Small intestine (tissue), 16 donors: ENCODE measurements at places on chromosomes 2 and 18. TPM values are rescaled to one million over a fixed set of nuclear protein-coding genes. Genes with fewer than 3 reads are reported as not detected.

GRCh38 chr18:68418881-68419280 lies 296.0 kb downstream of the TMX3 start:
- H3K27ac ChIP-seq = no peak overlapping the region
- H3K4me3 ChIP-seq = no peak overlapping the region
- H3K27me3 ChIP-seq = no peaks in the 10 kb centered on the region

DNA sequence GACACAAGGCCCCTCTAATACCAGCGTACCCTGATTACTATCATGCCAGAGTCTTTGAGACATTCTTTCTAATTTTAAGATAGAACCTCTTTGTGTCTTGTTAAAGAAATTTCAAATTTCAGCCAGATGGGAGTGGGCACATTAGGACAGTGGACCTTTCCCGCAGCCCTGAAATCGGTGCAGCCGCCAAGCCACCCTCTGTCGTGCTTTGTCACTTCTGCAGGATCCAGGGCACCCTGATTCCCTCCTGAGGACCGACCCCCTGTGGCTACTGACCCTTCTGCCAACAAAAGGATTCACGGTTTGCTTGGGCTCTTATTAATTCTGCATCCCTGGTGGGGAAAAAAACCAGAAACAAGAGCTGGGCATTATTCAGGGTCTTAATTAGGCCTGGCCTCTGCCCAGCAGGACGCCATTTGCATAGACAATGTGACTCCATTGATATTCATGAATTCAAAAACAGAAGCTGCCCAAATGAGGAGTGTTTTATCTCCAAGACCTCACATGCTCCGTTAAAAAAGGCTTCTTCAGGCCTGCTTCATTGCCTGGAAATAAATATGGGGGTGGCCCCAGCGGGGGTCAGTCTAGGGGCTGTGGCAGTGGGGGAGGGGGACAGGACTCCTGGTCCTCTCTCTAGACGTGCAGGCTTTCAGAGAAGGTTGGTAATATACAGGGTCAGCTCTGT lies 116.9 kb downstream of the ALPK2 start:
- no peak overlapping the region for H3K27ac ChIP-seq
- DNase-seq = no peak
- H3K4me3 ChIP-seq = no peak overlapping the region
- H3K27me3 ChIP-seq = no peaks in the 10 kb centered on the region

GRCh38 chr18:32010124-32010721 lies 8.4 kb upstream of the RNF125 start:
- no peaks in the 10 kb centered on the region for H3K4me1 ChIP-seq
- DNase-seq = no peak
- no peaks in the 10 kb centered on the region for H3K36me3 ChIP-seq
- H3K27ac ChIP-seq = no peak overlapping the region
- no peaks in the 10 kb centered on the region for H3K27me3 ChIP-seq
- H3K4me3 ChIP-seq = no peak overlapping the region

DNA sequence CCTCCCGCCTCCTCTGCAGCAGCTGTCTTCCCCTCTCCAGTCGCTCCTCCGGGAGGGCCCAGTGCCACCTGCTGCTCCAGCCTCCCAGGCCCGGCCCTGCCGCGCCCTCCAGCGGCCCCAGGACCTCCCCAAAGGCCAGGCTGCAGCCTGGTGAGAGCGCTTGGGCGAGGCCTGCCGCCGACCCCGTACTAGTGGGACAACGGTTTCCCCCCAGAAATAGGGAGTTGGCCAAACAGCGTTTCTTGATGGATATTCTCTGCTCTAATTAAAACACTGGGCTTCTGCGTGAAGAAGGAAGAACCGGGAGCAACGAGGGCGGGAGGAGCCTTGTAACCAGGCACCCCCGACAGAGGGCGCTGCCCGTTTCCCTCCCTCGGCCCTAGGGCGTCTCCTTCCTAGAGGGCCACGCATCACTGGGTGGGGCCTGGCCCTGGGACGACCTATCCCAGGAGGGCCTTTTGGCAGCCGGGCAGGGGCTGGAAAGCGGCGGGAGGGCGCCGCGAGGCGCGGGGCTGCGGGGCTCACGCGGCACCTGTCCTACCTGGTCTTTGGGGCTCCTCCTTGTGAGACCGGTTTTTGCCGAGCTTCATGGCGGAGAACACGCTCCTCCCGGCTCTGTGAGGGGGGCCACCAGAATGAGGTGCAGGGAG lies 25.4 kb upstream of the OTOF start:
- H3K4me1 ChIP-seq = no peaks in the 10 kb centered on the region
- peak; percentile 94 for DNase-seq
- peak overlapping the region; percentile 41 for H3K4me3 ChIP-seq
- no peak overlapping the region for H3K27ac ChIP-seq
- no peaks in the 10 kb centered on the region for H3K36me3 ChIP-seq

- no peak overlapping the region for H3K4me3 ChIP-seq
- H3K4me1 ChIP-seq = no peaks in the 10 kb centered on the region
- H3K36me3 ChIP-seq = no peaks in the 10 kb centered on the region
- no peak overlapping the region for H3K27ac ChIP-seq
Observed at GRCh38 chr2:148832637-148833036, 42.4 kb upstream of the KIF5C start.

DNA sequence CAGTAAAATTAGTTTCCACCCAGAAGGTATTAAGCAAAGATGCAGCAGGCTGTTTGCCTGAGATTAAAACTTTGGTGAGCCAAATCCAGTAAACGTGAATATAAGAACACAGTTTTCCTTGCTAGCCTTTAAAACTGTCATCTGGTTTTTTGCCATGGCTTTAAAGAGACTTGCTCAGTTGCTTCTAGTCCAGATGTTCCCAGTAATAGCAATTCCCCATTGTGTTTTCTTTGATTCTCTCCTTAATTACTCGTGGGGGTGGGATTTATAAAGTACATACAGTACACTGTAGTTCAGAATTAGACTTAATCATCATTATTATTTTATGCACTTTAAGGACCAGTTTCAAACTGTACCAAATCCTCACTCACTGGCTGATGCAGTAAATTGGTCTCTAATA lies 303.5 kb upstream of the ZNF804A start:
- H3K4me1 ChIP-seq = no peaks in the 10 kb centered on the region
- no peak overlapping the region for H3K27ac ChIP-seq
- H3K36me3 ChIP-seq = no peaks in the 10 kb centered on the region
- no peaks in the 10 kb centered on the region for H3K27me3 ChIP-seq

- H3K36me3 ChIP-seq = peaks cover 3% of the 10 kb centered on the region
- H3K27ac ChIP-seq = peak within 1 kb of the TSS; percentile 95
- H3K27me3 ChIP-seq = no peaks in the 10 kb centered on the region
- peak; percentile 95 for DNase-seq
- H3K4me3 ChIP-seq = peak within 1 kb of the TSS; percentile 57
- H3K4me1 ChIP-seq = peaks cover 4% of the 10 kb centered on the region
Observed at GRCh38 chr2:189674374-189675112, at the start of gene ANKAR. Gene ANKAR (plus strand): TSS chr2:189674670. CDS start chr2:189676491, 1,821 bp downstream.

DNA sequence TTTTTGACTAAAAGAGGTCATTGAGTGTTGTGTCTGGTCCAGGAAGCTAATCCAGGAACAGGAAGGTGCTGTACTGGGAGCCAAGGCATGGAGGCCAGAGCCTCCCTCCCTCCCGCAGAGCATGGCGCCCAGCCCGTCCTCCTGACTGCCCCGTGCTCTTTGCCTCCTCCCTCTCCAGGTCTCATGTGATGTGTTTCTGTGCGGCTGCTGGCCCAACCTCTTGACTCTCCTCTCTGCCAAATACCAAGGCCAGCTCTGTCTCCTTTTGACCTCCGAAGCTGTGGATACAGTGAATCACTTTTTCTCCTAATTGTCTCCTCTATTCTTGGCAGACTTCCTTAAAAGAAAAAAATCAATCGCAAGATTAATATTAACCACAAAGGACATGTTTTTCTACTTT lies 284.1 kb downstream of the PHLPP1 start:
- H3K4me3 ChIP-seq = no peak overlapping the region
- DNase-seq = no peak
- no peak overlapping the region for H3K27ac ChIP-seq

DNA sequence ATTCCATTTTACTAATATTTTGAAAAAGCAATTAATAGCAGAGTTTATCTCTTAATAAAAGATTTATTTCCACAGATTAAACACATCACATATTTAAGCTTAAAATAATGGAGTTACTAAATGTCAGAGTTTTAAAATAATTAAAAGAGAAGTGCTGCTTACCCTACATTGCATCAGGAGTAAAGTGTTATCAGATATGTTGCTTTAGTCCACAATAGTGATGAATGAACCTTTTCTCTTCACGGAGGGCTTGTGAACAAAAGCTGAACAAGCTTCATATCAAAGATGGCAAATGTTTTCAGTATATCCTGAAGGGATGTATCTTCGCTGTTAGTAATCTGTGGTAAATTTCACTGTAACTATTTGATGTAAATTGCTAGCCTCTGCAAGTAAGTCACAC lies 69.4 kb upstream of the TTC27 start:
- H3K27ac ChIP-seq = no peak overlapping the region
- no peak for DNase-seq
- no peaks in the 10 kb centered on the region for H3K27me3 ChIP-seq
- H3K4me1 ChIP-seq = no peaks in the 10 kb centered on the region
- no peak overlapping the region for H3K4me3 ChIP-seq
- H3K36me3 ChIP-seq = peaks cover 3% of the 10 kb centered on the region

DNA sequence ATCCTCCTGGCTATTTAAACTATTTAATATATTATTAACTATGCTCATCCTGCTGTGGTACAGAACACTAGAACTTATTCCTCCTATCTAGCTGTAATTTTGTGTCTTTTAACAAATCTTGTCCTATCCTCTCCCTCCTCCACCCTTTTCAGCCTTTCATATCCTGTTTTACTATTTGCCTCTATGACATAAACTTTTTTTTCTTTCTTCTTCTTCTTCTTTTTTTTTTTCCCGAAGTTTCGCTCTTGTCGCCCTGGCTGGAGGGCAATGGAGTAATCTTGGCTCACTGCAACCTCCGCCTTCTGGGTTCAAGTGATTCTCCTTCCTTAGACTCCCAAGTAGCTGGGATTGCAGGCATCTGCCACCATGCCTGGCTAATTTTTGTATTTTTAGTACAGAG lies 201.5 kb downstream of the LPIN1 start:
- no peak for DNase-seq
- no peaks in the 10 kb centered on the region for H3K27me3 ChIP-seq
- H3K4me3 ChIP-seq = no peak overlapping the region
- H3K4me1 ChIP-seq = no peaks in the 10 kb centered on the region
- no peaks in the 10 kb centered on the region for H3K36me3 ChIP-seq
- H3K27ac ChIP-seq = no peak overlapping the region

DNA sequence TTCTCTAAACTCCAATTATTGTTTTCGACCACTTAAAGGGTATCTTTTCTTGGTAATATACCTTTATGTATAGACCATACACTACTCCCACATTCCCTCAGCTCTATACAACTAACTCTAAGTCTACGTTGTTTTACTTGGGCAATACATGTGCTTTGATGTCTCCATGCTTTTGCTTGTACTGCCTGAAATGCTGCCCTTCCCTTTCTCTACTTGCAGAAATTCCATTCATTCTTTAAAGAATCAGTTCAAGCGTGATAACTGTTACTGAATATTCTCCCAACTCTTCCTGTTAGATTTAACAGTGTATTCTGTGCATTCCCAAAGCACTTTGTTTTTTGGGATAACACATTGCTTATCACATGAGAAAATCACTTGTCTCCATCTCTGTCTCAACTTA lies 157.0 kb upstream of the AQP4 start:
- H3K27ac ChIP-seq = no peak overlapping the region
- H3K36me3 ChIP-seq = no peaks in the 10 kb centered on the region
- no peak overlapping the region for H3K4me3 ChIP-seq
- no peaks in the 10 kb centered on the region for H3K4me1 ChIP-seq
- no peak for DNase-seq

DNA sequence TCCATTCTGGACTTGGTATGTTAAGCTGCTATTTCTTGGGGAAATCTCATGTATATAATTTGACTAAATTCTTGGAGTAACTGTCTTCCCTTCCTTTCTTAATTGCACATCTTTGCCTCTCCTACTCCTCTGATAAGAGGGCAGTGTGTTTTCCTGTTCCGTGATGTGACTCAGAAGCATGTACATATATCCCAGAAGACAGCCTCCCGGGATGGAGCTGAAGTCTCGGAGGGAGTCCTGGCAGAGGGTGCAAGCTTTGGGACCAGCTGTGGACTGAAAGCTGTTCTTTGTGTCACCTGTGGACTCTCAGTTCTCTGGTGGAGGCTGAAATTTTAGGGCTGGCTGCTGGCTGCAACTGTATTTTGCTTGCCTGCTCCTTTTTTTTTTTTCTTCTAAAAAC lies 54.7 kb upstream of the MGAT5 start:
- no peaks in the 10 kb centered on the region for H3K27me3 ChIP-seq
- H3K4me1 ChIP-seq = peaks cover 27% of the 10 kb centered on the region
- no peak overlapping the region for H3K27ac ChIP-seq
- DNase-seq = no peak

GRCh38 chr2:127277028-127277427 lies 16.9 kb downstream of the ERCC3 start:
- no peak overlapping the region for H3K27ac ChIP-seq
- H3K27me3 ChIP-seq = no peaks in the 10 kb centered on the region
- no peaks in the 10 kb centered on the region for H3K4me1 ChIP-seq
- peaks cover 28% of the 10 kb centered on the region for H3K36me3 ChIP-seq
- DNase-seq = no peak

KCNK3 gene
- polyA plus RNA-seq = 0.27 TPM

ASAP2 gene
- 13.0 TPM for polyA plus RNA-seq

ALK gene
- polyA plus RNA-seq = 0.04 TPM

ME2 gene
- 39.4 TPM for polyA plus RNA-seq

ADGRF3 gene
- polyA plus RNA-seq = not detected
